Muscle of arm (tissue), 14 donors: ENCODE measurements at places on chromosomes 6 and 20. TPM values are rescaled to one million over a fixed set of nuclear protein-coding genes. Genes with fewer than 3 reads are reported as not detected.
A peak's percentile ranks its signal among the peaks of the same experiment; 100 is the strongest.

DNA sequence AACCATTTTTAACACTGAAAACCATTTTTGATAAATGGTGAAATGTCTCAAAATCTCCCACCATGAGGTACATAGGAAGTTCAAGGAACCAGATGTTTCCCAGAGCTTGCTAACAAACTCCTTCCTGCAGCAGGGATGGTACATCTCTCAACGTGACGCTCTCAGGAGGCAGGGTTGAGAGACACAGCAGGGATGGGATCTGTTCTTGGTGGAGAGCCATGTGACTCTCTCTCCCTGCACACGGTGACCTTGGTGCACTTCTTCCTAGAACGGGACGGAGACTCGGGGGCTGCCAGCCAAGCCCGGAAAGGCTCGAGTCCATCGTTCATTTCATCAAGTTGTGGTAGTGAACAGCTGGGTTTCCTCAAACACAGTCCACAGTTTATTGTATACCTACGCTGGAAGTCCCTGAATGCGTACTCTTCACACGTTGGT, 94.2 kb downstream of the FAM50B start:
- no peak for DNase-seq

- no peak for DNase-seq
These were observed 3.4 kb upstream of the CTSZ start for GRCh38 chr20:59010321-59010994.

GRCh38 chr6:149278997-149279396, 38.5 kb upstream of the TAB2 start:
- no peak for DNase-seq

DNA sequence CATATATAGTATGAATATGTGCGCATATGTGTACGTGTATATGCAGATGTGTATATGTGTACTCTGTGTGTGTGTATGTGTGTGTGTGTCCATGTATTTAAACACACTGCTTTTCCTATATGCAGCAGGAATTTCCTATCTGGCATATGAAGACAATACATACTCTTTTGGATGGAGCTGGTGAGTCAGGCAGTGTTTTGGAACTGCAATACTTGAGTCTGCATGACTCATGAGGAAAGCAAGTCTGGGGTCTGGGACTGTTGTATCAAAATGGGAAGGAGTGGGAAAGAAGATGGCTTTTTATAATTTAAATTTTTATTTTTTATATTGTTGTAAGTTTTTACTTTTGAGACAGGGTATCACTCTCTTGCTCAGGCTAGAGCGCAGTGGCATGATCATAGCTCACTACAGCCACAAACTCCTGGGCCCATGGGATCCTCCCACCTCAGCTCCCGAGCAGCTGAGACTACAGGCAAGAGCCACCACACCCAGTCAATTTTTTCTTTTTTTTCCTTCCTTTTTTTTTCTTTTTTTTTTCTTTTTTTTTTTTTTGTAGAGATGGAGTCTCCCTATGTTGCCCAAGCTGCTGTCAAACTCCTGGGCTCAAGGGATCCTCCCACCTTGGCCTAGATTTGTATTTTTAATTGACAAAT, 72.2 kb downstream of the ATXN1 start:
- no peak for DNase-seq

GRCh38 chr20:58446960-58447265, 57.9 kb downstream of the VAPB start:
- no peak for DNase-seq

- DNase-seq: peak; percentile 61
These were observed 29.2 kb downstream of the TFEB start for GRCh38 chr6:41705996-41706835.

DNA sequence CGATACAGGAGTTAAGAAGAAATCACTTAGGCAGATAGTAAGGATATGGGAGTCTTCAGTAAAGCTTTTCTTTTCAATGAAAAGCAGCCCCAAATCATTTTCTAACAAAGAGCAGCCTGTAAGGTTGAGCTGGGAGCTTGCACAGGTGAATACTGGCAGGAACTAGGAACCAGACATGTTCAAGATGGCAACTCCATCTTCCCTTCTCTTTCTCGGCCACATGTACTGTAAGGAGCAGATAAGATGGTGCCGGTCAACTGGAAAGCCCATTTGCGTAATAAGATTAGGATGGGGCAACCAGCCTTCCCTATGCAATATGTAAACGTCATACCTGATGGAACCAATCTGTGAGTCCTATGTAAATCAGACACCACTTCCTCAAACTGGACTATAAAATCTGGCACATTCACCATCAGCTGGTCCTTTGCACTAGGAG, 46.2 kb upstream of the RNGTT start:
- no peak for DNase-seq

DNA sequence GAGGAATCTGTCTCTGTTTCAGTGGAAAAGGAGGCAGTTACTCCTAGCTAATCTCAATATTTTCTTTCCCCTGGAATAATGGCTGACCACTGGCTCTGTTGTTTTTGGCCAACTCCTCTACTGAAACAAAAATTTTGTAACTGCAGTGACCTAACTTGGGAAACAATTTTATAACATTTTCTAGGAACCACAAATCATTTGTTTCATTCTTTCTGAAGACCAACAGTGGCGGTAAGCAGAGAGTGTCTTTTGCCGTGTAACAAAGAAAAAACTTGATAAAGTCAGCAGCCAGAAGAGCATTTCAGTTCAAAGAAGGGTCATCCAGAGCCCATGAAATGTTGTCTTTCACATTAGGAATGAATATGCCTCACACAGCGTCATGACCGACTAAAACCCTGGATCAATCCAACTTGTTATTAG, 11.8 kb upstream of the BFSP1 start:
- peak; percentile 69 for DNase-seq

UST gene
- polyA plus RNA-seq: 6.9 TPM

XKR7 gene
- 0.12 TPM for polyA plus RNA-seq

L3MBTL1 gene
- polyA plus RNA-seq: not detected

MLN gene
- polyA plus RNA-seq: not detected

TSBP1 gene
- polyA plus RNA-seq: not detected

ZSCAN31 gene
- polyA plus RNA-seq: 9.3 TPM

MACROD2 gene
- 3.4 TPM for polyA plus RNA-seq
